ENCODE measurements at places on chromosomes 2 and 18. TPM values are rescaled to one million over a fixed set of nuclear protein-coding genes. Genes with fewer than 3 reads are reported as not detected.

GRCh38 chr2:216696321-216696720 lies 972 bp upstream of the IGFBP5 start:
- no peak for DNase-seq

DNA sequence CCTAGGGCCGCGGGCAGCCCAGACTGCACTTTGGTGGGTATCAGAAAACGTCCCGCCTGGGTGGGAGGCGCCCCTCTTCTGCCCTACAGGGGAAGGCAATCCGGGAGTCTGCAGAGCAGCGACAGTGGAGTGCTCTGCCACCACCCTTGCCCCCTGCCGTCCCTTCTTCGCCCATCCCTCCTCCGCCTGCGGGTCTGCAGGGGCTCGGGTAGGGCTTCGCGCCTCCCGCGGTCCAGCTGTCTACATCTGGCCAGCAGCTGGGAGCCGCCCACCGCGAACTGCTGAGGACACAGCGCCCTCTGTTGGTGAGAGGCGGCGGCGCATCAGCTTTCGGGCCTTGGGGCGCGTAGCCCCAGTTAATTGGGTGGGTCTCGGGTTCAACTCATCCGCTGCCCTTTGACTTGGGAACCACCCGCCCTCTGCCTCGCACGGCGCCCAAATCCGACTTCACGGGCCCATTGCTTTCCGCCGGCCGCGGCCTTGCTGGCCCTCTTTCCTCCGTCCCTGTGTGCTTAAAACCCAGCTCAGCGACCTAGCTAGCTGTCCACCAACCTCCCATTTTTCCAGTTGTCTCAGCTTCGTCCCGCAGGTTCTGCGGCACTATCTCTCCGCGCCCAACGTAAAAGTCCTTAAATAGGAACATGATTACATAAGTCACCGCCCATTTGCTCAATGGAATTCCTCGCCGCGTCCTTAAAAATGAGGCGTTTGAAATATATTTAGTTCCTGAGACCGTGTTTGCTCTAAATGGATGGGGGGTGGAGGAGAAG lies 17.6 kb downstream of the WNT10A start:
- DNase-seq, result no peak

GRCh38 chr2:149877913-149878312 lies 290.3 kb upstream of the MMADHC start:
- DNase-seq, result no peak

- no peak for DNase-seq
These were observed 35.6 kb downstream of the HDAC4 start for GRCh38 chr2:239365071-239365781.

- DNase-seq, result peak; percentile 87
These were observed 25.8 kb upstream of the SLC14A2 start for GRCh38 chr18:45589356-45590035.

Gene SRD5A2
- polyA plus RNA-seq, result 0.04 TPM

Gene PTPRN
- polyA plus RNA-seq, result 0.13 TPM

Gene KIF5C
- 1.6 TPM for polyA plus RNA-seq

- no peak for DNase-seq
These were observed 42.3 kb downstream of the GATA6 start for GRCh38 chr18:22211657-22212056.

DNA sequence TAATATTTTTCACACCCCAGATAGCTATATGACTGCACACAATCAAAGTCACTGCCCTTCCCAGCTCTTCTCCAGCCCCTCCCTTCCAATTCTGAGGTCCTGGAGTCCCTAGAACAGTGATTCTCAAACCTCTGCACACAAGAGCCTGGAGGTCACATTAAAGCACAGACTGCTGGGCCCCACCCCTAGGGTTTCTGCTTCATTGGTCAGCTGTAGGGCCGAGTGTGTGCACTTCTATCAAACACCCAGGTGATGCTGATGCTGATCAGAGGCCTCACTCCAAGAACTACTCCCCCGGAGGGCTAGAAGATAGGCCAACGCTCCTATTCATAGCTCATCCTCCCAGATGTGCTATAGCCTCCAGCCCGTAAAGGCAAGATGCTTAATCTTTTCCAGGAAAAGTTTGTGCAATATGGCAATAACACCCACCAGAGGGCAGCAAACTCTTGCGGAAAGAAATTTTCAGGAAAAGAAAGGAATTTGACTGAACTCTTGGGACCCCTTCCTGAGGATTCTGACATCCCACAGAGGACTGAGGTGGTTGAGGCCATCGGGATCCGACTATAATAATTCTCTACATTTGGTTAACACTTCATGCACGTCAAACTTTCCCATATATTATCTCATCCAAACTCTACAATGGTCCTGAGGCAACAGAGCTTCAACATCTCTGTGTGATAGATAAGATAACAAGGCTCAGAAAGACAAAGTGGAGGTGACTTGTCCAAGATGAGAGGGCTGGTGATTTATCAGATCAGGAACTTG lies 194.2 kb upstream of the PKDCC start:
- DNase-seq, result no peak

Gene VAMP5
- polyA plus RNA-seq, result 43.5 TPM

DNA sequence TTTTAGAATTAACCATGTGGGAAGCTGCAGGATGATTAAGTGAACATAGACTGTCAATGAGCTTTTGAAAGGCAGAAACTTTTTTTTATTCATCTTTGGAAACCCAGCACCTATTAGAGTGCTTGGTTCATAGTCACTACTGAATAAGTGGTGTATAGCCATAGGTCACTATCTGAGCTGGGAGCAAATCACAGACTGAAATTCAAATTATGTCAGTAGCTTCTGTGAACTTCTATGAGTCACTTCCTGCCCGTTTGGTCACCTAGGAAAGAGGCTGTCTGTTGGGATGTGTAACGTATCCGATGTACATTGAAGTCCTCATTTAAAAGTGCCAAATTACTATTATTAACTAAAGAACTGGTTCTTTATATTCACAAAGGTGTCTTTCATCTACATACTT lies 20.5 kb upstream of the SLC40A1 start:
- DNase-seq, result no peak

DNA sequence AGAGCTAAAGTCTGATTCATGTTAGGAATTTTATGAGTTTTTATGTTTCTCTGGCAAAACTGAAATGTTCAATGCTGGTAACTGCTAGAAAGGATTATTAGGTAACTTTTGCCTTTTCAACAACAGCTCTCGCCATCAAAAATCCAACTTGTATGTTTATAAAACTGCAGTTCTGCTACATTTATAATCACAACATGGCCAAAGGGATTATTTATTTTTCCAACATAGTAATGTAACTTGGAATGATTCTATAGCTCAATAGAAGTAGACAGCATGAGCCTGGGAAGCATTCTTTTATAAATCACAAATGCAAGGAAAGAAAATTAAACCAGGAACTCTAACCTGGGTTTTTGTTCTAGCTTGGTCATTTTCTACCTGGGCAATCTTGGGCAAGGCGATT lies 470.9 kb downstream of the TGIF1 start:
- DNase-seq, result no peak

GRCh38 chr2:190217616-190218015 lies 102.0 kb downstream of the HIBCH start:
- no peak for DNase-seq

Gene COL3A1
- 5,317 TPM for polyA plus RNA-seq

Gene TWSG1
- polyA plus RNA-seq, result 46.1 TPM

DNA sequence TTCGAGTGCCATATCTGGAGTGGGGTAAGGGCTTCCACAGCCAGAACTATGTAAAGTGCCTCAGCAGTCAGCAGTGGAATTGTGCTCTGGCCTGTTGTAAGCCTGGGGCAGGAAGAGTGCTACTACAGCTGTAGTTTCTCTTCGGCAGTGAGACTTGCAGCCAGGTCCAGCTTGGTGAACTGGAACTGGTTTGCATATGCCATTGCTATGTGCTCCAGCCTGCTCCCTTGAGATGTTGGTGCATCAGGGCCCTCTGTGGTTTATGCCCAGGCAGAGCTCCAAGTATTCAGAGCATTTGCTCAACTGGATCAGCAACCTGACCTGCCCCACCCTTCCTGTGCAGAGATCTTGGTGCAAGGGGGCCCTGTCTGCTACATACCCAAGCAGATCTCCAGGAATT lies 47.8 kb downstream of the ZNF804A start:
- DNase-seq, result no peak

GRCh38 chr2:163733956-163734355 lies 1.9 kb downstream of the FIGN start:
- no peak for DNase-seq

GRCh38 chr2:207876842-207877535 lies 107.3 kb upstream of the FZD5 start:
- no peak for DNase-seq

GRCh38 chr2:1663621-1664020 lies 80.7 kb downstream of the PXDN start:
- DNase-seq, result no peak

GRCh38 chr2:112713585-112713925 lies 7.3 kb upstream of the NT5DC4 start:
- no peak for DNase-seq

DNA sequence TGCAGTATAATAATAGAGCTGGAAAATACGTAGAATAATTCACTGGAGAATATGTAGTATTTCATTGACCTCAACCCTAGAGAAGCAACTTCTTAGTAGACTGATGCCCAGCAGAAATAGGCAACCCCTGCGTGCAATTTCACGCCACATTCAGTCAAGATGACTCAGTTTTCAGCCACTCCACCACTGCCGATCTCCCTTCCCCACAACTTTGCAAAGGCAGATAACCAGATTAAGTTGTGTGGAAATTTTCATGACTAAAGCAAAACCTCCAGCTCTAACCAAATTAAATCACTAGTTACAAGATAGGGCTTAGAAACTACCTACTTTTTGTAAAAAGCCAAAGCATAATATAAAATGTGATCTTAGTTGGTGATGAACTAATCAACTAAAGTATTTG lies 63.3 kb upstream of the STK17B start:
- no peak for DNase-seq

GRCh38 chr2:209505410-209505809 lies 81.6 kb downstream of the MAP2 start:
- no peak for DNase-seq

- DNase-seq, result no peak
These were observed 128.4 kb downstream of the IRS1 start for GRCh38 chr2:226671141-226671676.

DNA sequence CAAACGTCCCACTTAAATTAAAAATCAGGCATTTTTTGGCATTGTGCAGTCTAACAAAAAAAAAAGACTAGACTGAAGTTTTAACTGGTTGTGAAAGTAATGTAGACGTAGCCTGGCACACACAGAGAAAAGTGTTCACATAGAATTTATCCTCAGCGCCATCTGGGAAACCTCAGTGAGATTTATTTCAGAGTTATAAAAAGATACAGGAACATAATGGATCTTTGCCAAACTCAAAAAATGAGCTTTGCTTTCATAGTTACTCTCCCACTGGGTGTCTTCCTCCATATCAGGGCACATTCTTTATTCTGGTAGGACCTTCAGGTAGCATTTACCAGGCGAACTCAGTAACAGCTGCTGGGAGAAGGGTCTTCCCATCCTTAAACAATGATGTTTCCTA lies 532.4 kb upstream of the SALL3 start:
- DNase-seq, result no peak

DNA sequence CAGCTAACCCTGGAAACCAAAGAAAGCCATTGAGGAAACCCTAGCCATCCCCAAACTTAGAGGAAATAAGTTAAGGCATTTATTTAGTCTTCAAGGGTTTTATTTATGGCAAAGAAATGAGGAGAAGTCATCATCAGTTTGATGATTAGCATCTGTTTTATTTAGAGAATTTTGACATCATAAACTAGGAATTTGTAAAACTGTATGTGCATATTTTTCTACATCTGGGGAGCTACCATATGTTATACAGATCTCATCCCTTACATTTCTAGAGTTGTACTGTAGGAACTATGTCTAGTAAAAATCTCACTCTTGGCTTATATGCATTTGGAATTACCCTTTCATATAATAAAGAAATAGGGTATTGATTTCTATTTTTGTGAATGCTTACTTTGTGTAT lies 48.7 kb downstream of the FMNL2 start:
- DNase-seq, result no peak

GRCh38 chr2:41498781-41499180 lies 549.0 kb upstream of the PKDCC start:
- DNase-seq, result no peak

- DNase-seq, result no peak
These were observed 55.3 kb upstream of the LAPTM4A start for GRCh38 chr2:20106746-20107145.

DNA sequence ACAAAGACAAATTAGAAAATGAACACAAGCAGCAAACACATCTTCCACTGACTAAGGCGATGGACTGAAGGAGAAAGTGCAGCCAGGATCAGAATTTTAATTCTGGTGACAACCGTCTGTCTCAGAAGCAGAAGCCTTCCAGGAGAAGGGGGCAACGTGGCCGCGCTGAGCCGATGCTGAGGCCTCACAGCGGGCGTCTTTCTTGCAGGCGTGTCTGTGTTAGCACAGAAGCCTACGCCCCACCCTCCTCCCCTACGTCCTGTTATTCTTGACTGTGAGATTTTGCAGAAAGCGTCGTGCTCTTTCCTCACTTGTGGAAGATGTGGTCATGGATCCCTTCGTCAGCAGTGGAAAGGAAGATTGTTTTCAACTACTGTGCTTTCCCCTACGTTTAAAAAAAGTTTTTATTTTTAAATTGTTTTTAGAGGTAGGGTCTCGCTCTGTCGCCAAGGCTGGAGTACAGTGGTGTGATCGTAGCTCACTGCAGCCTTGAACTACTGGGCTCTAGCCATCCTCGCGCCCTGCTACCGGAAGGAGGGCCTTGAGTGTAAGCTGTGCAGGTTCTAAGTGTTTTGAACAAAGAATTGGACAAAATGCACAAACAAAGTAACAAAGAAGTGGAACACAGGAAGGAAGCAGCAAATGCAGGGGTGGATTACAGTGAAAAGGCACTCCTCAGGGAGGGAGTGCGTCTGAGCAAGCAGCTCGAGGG lies 422.0 kb downstream of the GALR1 start:
- no peak for DNase-seq

- no peak for DNase-seq
These were observed 50.9 kb upstream of the PHLPP1 start for GRCh38 chr18:62664414-62664813.

- no peak for DNase-seq
These were observed 77.9 kb downstream of the NRP2 start for GRCh38 chr2:205760157-205760556.

GRCh38 chr2:216576616-216577015 lies 56.6 kb upstream of the IGFBP2 start:
- no peak for DNase-seq

- no peak for DNase-seq
These were observed 40.7 kb downstream of the VIT start for GRCh38 chr2:36737131-36737750.

Gene PLGLB1
- polyA plus RNA-seq, result 6.6 TPM

GRCh38 chr2:199819746-199820145 lies 31.2 kb downstream of the FTCDNL1 start:
- DNase-seq, result no peak

GRCh38 chr2:26279886-26280285 lies 35.1 kb downstream of the HADHB start:
- no peak for DNase-seq

GRCh38 chr2:119671016-119671415 lies 8.0 kb upstream of the TMEM177 start:
- no peak for DNase-seq
